ENCODE measurements at places on chromosomes 7 and 10.

GRCh38 chr10:30434273-30435072 lies 489 bp downstream of the MAP3K8 start:
- peaks cover 27% of the 10 kb centered on the region for H3K36me3 ChIP-seq
- peak; percentile 68 for DNase-seq
- H3K4me3 ChIP-seq = peak overlapping the region; percentile 92
- peaks cover 6% of the 10 kb centered on the region for H3K27me3 ChIP-seq

GRCh38 chr7:27100694-27101170 lies 1.8 kb downstream of the HOXA2 start:
- H3K27ac ChIP-seq = no peak overlapping the region
- H3K36me3 ChIP-seq = peaks cover 5% of the 10 kb centered on the region

- H3K36me3 ChIP-seq = peaks cover 3% of the 10 kb centered on the region
- H3K27me3 ChIP-seq = no peaks in the 10 kb centered on the region
- H3K27ac ChIP-seq = peak overlapping the region; percentile 54
- H3K4me3 ChIP-seq = peak overlapping the region; percentile 97
These were observed 412 bp downstream of the PIP4K2A start for GRCh38 chr10:22713853-22714478.

DNA sequence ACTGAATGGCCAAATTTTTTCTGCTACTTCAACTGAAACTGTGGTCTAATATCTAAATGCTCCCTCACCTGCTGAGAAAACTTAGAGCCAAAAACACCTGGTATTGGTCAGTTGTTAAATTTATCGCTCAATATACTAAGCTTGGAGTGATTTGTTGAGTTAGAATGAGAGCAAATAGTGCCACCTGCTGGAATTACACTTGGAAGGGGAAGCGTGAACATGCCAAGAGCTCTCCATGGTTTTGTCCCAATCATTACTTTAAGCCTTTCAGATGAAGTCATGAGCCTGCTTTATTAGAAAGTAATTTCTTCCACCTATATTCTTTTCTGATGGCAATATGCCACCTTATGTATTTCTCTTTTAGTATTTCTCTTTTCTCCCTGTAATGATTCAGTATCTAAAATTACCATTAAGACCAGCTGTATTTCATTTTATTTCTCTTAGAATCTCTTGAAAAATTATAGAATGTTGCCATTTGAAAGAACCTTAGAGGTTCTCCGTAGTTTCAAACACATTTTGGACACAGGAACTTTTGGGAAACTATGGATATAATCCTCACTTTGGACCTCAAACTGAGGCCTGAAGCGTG lies 447.8 kb upstream of the C7orf33 start:
- no peaks in the 10 kb centered on the region for H3K27me3 ChIP-seq
- no peak overlapping the region for H3K27ac ChIP-seq
- peak; percentile 14 for DNase-seq

GRCh38 chr10:28587970-28588290 lies 55.0 kb downstream of the WAC start:
- H3K36me3 ChIP-seq = peaks cover 47% of the 10 kb centered on the region

- no peaks in the 10 kb centered on the region for H3K36me3 ChIP-seq
- DNase-seq = no peak
- no peaks in the 10 kb centered on the region for H3K27me3 ChIP-seq
- H3K4me1 ChIP-seq = no peaks in the 10 kb centered on the region
- no peak overlapping the region for H3K4me3 ChIP-seq
These were observed 227.3 kb upstream of the SP8 start for GRCh38 chr7:21013765-21014539.

- no peaks in the 10 kb centered on the region for H3K27me3 ChIP-seq
- H3K27ac ChIP-seq = no peak overlapping the region
- H3K4me3 ChIP-seq = no peak overlapping the region
- H3K36me3 ChIP-seq = no peaks in the 10 kb centered on the region
These were observed 189.1 kb downstream of the LRRTM3 start for GRCh38 chr10:67114945-67115344.

All from activated T-cell treated with anti-CD3 and anti-CD28 coated beads, Interleukin-2, amount 50 U/mL, for 72 hours (primary cell).